ENCODE measurements at places on chromosomes 5 and 9.

GRCh38 chr9:134083451-134083850 is 15.6 kb upstream of the BRD3 start:
- H3K27ac ChIP-seq, result no peak overlapping the region
- no peaks in the 10 kb centered on the region for H3K4me1 ChIP-seq
- no peak overlapping the region for H3K4me3 ChIP-seq
- no peak for DNase-seq
- H3K27me3 ChIP-seq, result peaks cover 16% of the 10 kb centered on the region

- H3K27ac ChIP-seq, result no peak overlapping the region
- H3K36me3 ChIP-seq, result peaks cover 3% of the 10 kb centered on the region
- H3K27me3 ChIP-seq, result no peaks in the 10 kb centered on the region
- peak; percentile 58 for DNase-seq
Measured at GRCh38 chr9:126420643-126421564, 94.3 kb downstream of the MVB12B start.

GRCh38 chr5:127813633-127814587 is 110.7 kb downstream of the CCDC192 start:
- no peaks in the 10 kb centered on the region for H3K36me3 ChIP-seq
- peaks cover 11% of the 10 kb centered on the region for H3K4me1 ChIP-seq
- no peaks in the 10 kb centered on the region for H3K27me3 ChIP-seq
- H3K27ac ChIP-seq, result peak overlapping the region; percentile 79
- H3K4me3 ChIP-seq, result no peak overlapping the region

DNA sequence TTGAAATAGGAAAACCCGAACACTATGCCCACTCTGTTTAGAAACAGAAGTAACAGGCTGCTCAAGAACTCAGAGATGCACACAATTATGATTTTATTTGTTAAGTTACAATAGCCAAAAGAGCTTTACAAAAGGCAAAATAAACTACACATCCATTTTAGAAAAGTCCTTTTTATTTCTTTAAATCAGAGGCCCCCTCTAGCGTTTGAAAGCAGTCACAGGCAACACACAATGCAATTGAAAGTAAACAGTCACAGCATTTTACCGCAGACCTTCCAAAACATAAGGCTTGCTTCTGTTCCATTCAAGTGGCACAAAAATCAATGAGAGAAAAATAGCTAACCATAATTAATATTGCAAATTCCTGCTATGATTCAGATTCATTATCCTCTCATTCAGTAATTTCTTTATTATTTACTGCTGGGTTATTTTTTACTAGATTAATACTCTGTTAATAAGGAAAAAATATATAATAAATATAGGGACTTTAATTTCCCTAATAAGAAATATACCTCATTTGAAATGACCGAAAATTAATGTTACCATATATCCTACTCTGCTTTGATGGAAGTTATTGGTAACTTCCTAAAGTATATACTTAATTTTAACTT is 78.3 kb downstream of the CEP120 start:
- H3K4me1 ChIP-seq, result no peaks in the 10 kb centered on the region
- no peak overlapping the region for H3K27ac ChIP-seq
- H3K36me3 ChIP-seq, result peaks cover 3% of the 10 kb centered on the region
- no peaks in the 10 kb centered on the region for H3K27me3 ChIP-seq
- DNase-seq, result peak; percentile 52

- peaks cover 12% of the 10 kb centered on the region for H3K36me3 ChIP-seq
- H3K4me1 ChIP-seq, result no peaks in the 10 kb centered on the region
- H3K27ac ChIP-seq, result no peak overlapping the region
- H3K27me3 ChIP-seq, result no peaks in the 10 kb centered on the region
Measured at GRCh38 chr5:102922799-102923477, 167.8 kb downstream of the PAM start.

- no peaks in the 10 kb centered on the region for H3K36me3 ChIP-seq
- no peaks in the 10 kb centered on the region for H3K4me1 ChIP-seq
- H3K27ac ChIP-seq, result no peak overlapping the region
- no peak overlapping the region for H3K4me3 ChIP-seq
Measured at GRCh38 chr9:70030156-70030555, 13.5 kb upstream of the MAMDC2 start.

GRCh38 chr5:134714541-134714940 is 23.8 kb upstream of the CAMLG start:
- DNase-seq, result no peak
- H3K4me3 ChIP-seq, result no peak overlapping the region
- no peaks in the 10 kb centered on the region for H3K4me1 ChIP-seq
- peaks cover 50% of the 10 kb centered on the region for H3K36me3 ChIP-seq
- H3K27me3 ChIP-seq, result no peaks in the 10 kb centered on the region

GRCh38 chr5:107235167-107235566 is 435.6 kb downstream of the EFNA5 start:
- H3K4me1 ChIP-seq, result no peaks in the 10 kb centered on the region
- no peak overlapping the region for H3K27ac ChIP-seq

GRCh38 chr5:34475249-34475966 is 180.7 kb upstream of the RAI14 start:
- H3K4me3 ChIP-seq, result no peak overlapping the region
- DNase-seq, result no peak
- H3K27me3 ChIP-seq, result peaks cover 15% of the 10 kb centered on the region
- no peaks in the 10 kb centered on the region for H3K36me3 ChIP-seq

DNA sequence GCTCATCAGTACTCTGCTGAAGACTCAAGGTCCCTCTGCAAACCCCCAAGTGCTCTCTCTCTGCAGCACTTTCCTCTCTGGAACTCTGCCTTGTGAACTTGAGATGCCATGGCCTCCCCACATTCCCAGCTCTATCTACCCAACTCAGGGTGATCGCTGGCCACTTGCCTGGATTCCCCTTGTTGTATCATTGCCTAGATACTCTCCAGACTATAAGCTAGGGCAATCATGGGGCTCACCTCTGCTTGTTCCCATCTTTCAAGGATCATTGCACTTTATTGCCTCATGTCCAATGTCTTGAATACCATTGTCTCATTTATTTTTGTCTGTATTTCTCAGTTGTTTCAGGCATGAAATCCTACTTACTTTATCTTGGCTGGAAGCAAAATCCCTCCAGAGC is 144.1 kb downstream of the PLPPR1 start:
- no peaks in the 10 kb centered on the region for H3K4me1 ChIP-seq
- no peaks in the 10 kb centered on the region for H3K27me3 ChIP-seq
- H3K4me3 ChIP-seq, result no peak overlapping the region
- no peak overlapping the region for H3K27ac ChIP-seq
- no peak for DNase-seq
- no peaks in the 10 kb centered on the region for H3K36me3 ChIP-seq

GRCh38 chr9:94916956-94917355 is 190.5 kb downstream of the AOPEP start:
- no peak for DNase-seq
- no peak overlapping the region for H3K27ac ChIP-seq
- H3K4me3 ChIP-seq, result no peak overlapping the region
- H3K4me1 ChIP-seq, result peaks cover 38% of the 10 kb centered on the region
- H3K36me3 ChIP-seq, result no peaks in the 10 kb centered on the region

- no peaks in the 10 kb centered on the region for H3K36me3 ChIP-seq
- no peak overlapping the region for H3K27ac ChIP-seq
- H3K4me3 ChIP-seq, result no peak overlapping the region
Measured at GRCh38 chr9:110197330-110198187, 10.4 kb downstream of the C9orf152 start.

DNA sequence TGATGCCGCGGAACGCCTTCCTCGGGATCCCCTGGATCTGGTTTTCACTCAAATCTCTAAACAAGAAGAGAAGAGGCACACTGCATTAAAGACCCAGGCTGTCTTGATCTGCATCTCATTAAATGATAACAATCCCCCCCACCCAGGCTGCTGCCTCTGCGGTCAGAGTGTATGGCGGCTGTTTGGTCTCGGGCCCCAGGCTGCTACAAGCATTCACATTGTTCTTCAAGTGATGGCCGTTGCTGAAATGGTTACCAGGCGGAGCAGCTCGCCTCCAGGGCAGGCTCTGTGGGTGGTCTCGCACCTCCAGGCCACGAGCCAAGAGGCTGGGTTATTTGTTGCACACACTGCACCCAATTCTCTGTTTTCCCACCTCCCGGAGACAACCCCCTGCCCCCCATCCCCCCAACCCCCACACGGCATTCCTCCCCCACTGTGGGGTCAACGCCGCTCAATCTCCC is 304.1 kb upstream of the PANK3 start:
- H3K27ac ChIP-seq, result no peak overlapping the region
- H3K4me1 ChIP-seq, result no peaks in the 10 kb centered on the region
- H3K27me3 ChIP-seq, result peaks cover 1% of the 10 kb centered on the region
- no peak for DNase-seq
- H3K36me3 ChIP-seq, result no peaks in the 10 kb centered on the region
- H3K4me3 ChIP-seq, result no peak overlapping the region

- peak; percentile 65 for DNase-seq
- H3K27me3 ChIP-seq, result no peaks in the 10 kb centered on the region
- no peak overlapping the region for H3K4me3 ChIP-seq
- H3K4me1 ChIP-seq, result no peaks in the 10 kb centered on the region
Measured at GRCh38 chr9:4894076-4894475, 91.0 kb upstream of the JAK2 start.

- no peak overlapping the region for H3K4me3 ChIP-seq
- 0 out of 2 replicates have a peak, but pooled peaks cover 1% of the 10 kb centered on the region for H3K4me1 ChIP-seq
- H3K27ac ChIP-seq, result no peak overlapping the region
- H3K36me3 ChIP-seq, result no peaks in the 10 kb centered on the region
- H3K27me3 ChIP-seq, result no peaks in the 10 kb centered on the region
Measured at GRCh38 chr5:34460496-34460895, 195.6 kb upstream of the RAI14 start.

GRCh38 chr5:133273661-133274596 is 222.1 kb downstream of the HSPA4 start:
- H3K36me3 ChIP-seq, result no peaks in the 10 kb centered on the region
- peak; percentile 42 for DNase-seq
- no peak overlapping the region for H3K4me3 ChIP-seq

- no peaks in the 10 kb centered on the region for H3K27me3 ChIP-seq
- no peak for DNase-seq
- H3K27ac ChIP-seq, result no peak overlapping the region
- H3K4me3 ChIP-seq, result no peak overlapping the region
- no peaks in the 10 kb centered on the region for H3K36me3 ChIP-seq
Measured at GRCh38 chr5:108739376-108739775, 8.3 kb upstream of the FER start.

DNA sequence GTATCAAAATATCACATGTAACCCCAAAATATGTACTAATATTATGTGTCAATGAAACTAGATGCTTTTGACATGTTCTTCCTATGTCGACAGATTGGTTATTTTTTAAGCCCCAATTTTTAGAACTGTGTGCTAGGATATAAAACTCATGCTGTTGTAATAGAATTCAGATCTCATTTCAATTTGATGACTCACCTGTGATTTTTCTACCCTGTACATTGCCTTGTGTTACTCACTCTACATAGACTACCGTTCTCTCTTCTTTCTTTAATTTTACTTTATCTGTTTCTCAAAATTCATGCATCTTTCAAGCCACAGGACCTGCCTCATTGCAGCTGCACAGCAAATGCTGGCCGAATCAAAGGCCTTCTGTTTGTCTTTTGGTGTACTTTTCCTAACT is 284.5 kb downstream of the MAT2B start:
- no peaks in the 10 kb centered on the region for H3K4me1 ChIP-seq
- H3K27me3 ChIP-seq, result no peaks in the 10 kb centered on the region
- no peak overlapping the region for H3K4me3 ChIP-seq
- no peak overlapping the region for H3K27ac ChIP-seq
- DNase-seq, result peak; percentile 66

DNA sequence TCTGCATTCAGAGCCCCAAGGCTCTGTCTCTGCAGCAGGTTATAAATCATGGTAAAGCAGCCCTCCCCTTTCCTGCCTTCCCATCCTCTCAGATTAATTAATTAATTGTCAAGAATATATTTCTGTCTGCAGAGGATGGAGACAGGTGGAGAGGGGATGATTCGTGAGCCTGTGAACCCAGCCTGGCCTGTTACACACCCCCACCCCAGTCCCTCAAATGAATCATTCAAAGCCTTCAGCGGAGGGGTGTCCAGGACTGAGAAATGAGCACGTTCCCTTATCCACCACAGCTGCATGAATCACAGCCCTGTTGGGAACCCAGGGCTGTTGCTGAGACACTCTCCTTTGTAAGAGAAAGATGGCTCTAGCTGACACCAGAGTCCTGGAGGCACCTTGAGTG is 56.0 kb downstream of the NIPAL4 start:
- no peaks in the 10 kb centered on the region for H3K27me3 ChIP-seq
- H3K4me1 ChIP-seq, result peaks cover 23% of the 10 kb centered on the region
- no peak overlapping the region for H3K4me3 ChIP-seq
- peak overlapping the region; percentile 82 for H3K27ac ChIP-seq
- peak; percentile 94 for DNase-seq

DNA sequence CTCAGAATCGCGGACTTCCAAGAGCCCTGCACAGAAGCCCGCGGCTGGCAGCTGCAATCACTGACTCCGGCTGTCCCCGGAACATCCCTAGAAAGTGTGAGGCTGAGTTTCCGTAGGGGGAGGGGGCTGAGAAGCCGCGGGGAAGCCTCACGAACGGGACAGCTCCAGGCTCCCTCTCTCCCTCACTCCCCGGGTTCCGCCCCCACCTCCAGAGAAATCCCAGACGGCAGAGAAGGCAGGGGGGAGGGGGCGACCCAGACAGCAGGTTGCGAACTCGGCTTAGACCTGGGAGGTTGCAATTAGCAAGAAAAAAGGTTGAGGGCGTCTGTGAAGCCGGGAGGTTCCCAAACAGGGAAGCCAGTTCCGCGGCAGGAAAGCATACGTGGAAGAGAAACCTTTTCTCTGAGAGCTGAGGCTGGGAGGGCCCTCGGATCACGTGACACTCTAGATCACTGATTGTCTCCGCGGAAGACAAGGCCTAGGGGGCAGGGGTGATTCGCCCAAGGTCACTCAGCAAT is 73.8 kb upstream of the CPLX2 start:
- H3K27me3 ChIP-seq, result peaks cover 6% of the 10 kb centered on the region
- H3K27ac ChIP-seq, result no peak overlapping the region
- no peak overlapping the region for H3K4me3 ChIP-seq
- H3K36me3 ChIP-seq, result no peaks in the 10 kb centered on the region
- H3K4me1 ChIP-seq, result peaks cover 1% of the 10 kb centered on the region

- no peak overlapping the region for H3K4me3 ChIP-seq
- no peak for DNase-seq
- no peaks in the 10 kb centered on the region for H3K27me3 ChIP-seq
- peaks cover 10% of the 10 kb centered on the region for H3K4me1 ChIP-seq
- no peak overlapping the region for H3K27ac ChIP-seq
- peaks cover 12% of the 10 kb centered on the region for H3K36me3 ChIP-seq
Measured at GRCh38 chr9:137088121-137088520, 1.3 kb downstream of the MAN1B1 start.

DNA sequence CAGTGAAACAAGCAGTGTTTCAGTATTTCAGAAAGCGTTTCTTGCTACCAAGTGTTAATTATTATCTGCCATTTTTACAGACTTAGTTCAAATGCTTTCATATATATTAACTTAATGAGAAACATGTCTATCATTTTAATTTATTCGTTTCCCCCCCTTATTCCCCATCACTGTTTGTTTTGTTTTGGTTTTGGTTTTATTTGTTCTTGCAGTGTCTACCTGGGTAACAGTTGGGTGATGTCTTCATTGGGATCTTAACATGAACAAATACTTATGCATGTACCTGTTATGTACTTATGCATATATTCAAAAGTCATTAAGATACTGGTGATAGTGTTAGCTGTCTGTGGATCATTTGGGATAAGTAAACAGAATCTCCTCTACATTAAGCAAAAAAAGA is 108.0 kb downstream of the CDC42SE2 start:
- no peaks in the 10 kb centered on the region for H3K27me3 ChIP-seq
- DNase-seq, result no peak
- H3K4me3 ChIP-seq, result no peak overlapping the region
- no peak overlapping the region for H3K27ac ChIP-seq
- H3K36me3 ChIP-seq, result no peaks in the 10 kb centered on the region
